ENCODE measurements at places on chromosomes 1 and 21.
A peak's percentile ranks its signal among the peaks of the same experiment; 100 is the strongest.

GRCh38 chr1:52574594-52574993 is 21.7 kb upstream of the TUT4 start:
- DNase-seq, result no peak

DNA sequence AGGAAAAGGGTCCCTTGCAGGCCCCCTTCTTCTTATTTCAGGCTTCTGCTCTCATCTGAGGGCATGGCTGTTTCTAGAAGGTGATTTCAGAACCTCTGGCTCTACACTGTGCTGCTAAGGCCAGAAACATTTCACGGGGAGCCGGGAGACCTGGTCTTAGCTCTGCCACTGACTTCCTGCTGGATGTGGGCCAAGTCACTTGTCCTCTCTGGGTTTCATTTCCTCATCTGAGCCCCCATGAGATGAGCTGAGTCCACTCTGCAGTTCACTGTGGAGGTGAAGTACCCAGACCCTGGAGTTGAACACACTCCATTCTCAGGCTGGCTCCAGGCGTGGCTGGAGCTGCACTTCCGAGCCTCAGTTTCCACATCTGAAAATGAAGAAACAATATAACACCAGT is 2.1 kb downstream of the PADI1 start:
- DNase-seq, result no peak

GRCh38 chr1:9115351-9116205 is 13.3 kb downstream of the GPR157 start:
- DNase-seq, result no peak

DNA sequence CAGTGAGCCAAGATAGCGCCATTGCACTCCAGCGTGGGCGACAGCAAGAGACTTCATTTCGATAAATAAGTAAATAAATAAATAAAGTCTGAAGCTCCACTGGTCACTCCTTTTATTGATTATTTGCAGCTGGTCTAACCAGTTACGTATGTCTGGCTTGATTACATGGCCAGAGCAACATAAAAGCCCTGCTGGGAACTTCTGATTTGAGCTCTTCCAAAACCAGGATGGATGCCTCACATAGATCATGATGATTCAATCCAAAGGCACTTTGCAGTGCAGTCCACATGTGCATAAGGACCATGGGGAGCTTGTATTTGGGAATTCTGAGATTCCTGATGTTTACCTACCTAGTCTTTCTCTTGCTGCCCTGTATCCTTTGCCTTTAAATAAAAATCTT is 24.0 kb downstream of the NSUN4 start:
- no peak for DNase-seq

- no peak for DNase-seq
Observed at GRCh38 chr21:30256100-30256499, 26.6 kb downstream of the KRTAP24-1 start.

- DNase-seq, result no peak
Observed at GRCh38 chr1:113818578-113818977, 6.3 kb upstream of the RSBN1 start.

- DNase-seq, result no peak
Observed at GRCh38 chr1:178093951-178094738, at the start of gene RASAL2. Gene RASAL2 (plus strand): TSS chr1:178094104. CDS start chr1:178094493, 389 bp downstream.

GRCh38 chr1:79323239-79324025 is 316.9 kb upstream of the ADGRL4 start:
- DNase-seq, result no peak

GRCh38 chr1:108154314-108154713 is 45.8 kb downstream of the SLC25A24 start:
- no peak for DNase-seq

DNA sequence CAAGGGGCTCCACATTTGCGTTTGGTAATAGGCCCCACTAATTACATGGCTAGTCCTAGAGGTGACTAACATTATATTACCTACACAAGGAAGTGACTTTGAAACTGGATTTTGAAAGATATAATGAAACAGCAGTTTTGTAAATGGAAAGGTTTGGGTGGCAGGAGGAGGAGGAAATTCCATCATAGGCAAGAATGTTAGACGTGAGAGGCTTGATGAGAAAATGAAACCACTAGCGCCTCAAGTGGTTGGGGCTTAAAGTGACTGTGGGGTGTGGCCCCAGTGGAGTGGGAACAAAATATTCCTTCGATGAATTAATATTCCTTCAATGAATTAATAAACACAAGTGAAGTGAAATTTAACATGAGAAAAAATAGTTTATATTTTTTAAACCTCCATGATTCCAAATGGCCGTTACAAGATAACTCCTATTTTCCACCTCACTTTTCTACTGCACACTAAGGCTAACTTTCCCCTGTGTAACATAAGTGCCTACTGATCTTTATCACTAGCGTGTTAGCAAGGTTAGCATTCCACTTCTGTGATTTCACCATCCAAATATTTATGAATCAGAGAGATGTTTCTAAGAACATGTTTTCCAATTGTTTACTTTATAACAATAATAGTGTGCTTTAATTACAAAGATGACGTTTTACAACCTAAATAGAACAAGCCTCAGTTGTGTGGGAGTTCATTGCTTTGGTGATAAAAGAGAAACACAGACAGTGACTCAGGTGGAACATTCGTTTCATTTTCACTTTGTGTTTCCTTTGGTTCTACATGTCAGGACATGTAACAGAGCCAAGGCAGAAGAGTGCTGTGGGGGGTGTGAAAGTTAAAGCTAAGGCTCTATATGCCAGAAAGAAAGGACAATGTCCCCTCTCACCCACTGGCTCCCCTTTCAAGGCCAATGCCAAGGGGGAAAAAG is 12.5 kb upstream of the ATF3 start:
- no peak for DNase-seq

DNA sequence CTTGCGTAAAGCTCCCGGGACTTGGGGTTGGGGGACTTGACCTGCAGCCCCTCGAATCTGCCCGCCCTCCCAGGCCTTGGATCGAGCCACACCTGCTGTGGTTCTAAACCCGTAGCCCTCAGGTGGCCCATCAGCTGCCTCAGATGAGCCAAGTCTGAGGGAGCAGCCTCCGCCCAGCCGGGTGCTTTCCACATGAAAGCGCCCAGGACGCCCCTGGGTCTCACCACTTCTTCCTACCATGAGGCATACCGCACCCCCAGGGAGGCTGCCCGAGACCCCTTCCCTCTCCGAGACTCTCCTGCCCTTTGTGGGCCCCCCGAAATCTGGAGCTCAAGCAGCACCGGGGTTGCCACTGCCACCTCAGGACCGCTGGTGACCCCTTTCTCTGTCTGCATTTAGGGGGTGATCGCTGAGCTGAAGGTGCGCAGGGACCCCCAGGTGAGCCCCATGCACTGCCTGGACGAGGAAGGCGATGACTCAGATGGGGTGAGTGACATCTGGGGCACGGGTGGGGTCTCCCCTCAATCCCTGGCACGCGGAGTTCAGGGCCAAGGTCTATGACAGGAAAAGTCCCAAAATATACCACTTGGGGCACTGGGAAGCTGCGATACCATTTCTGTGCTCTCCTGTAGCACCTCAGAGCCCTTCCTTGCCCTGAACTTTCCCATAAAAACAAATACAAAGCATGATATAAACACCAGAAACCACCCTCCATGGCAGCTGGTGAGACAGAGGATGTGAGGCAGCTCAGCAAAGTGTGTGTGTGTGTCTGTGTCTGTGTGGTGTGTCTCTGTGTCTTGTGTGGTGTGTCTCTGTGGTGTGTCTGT is 68.5 kb downstream of the SLC19A1 start:
- no peak for DNase-seq

- no peak for DNase-seq
Observed at GRCh38 chr1:202688401-202688800, 21.9 kb downstream of the SYT2 start.

DNA sequence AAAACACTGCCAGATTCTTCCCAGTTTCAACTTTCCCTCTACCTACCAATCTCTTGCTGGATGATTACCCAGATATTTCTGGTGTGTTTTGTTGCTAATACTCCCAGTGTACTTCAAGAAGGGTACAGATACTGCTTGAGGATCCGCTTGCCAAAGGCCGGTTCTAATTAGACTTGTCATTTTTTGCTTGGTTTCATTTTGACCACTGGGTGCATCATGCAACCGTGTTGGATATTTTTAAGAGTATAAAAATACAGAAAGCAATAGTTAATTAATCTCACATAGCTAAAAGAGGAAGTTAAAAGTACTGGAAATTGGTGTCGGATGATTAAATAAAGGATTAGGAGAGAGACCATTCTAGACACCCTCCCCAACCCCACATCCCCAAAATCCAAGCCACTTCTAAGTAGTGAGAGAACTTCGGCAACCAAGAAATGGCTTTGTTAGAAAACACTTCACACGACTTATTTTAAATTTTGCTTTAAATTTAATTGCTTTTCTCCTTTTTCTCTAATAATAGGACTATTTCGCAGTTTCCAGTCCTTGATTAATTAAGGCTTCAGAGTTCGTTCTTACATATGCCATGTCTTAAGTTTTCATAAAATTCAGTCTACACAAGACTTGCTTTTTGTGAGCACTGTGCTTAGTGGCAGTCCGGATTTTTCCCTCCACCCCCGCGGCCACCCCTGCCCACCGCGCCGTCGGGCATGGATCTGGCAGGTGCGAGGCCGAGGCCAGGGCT is 2.5 kb upstream of the CDKN2C start:
- DNase-seq, result no peak

DNA sequence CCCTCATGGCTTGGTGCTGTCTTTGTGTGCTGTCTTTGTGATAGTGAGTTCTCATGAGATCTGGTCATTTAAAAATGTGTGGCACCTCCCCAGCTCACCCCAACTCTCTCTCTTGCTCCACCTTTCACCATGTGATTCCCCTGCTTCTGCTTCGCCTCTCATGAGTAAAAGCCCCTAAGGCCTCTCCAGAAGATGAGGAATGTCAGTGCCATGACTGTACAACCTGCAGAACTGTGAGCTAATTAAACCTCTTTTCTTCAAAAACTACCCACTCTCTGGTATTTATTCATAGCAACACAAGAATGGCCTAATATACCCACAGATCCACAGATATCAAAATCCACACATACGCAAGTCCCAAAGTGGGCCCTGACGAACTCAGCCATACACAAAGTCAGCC is 88.9 kb upstream of the PPP2R5A start:
- DNase-seq, result no peak

GRCh38 chr1:87202922-87203655 is 125.6 kb upstream of the LMO4 start:
- no peak for DNase-seq

- DNase-seq, result no peak
Observed at GRCh38 chr1:182520736-182521135, 68.3 kb downstream of the RNASEL start.

GRCh38 chr21:42233067-42233961 is 14.4 kb downstream of the ABCG1 start:
- DNase-seq, result peak; percentile 73

DNA sequence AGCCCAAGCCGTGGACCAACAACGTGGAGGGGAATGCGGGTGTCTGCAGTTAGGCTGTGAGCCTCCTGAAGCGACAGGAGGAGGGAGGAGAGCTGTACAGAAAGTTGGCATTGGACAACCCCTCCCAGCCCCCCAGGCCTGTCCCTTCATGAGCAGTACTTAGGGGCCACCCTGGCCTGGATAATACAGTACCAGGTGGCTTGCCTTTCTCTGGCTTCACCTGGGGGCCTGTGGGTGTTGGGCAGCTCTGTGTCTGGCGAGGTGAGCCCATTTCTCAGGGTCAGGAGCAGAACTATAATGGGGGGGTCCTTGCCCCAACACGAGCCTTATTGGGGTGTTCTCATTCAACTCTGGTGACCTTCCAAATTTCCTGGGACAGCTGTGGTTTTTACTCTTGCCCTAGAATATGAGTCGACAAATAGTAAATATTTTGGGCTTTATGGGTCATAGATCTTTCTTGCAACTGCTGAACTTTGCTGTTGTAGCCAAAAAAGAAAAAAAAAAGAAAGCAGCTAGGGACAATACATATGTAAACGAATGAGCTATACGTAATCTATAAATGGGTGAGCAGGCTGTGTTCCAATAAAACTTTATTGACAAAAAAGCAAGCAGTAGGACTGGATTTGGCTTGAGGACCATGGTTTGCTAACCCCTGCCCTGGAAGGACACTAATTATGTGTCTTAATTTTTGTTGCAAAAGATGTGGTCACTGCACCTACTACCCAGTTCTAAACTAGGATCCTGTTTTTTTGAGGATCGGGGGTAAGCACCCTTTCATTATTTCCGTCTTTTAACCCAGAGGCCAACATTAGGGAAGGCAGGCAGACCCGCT is 11.4 kb downstream of the COQ8A start:
- no peak for DNase-seq

- no peak for DNase-seq
Observed at GRCh38 chr1:201310986-201311355, 27.7 kb downstream of the PKP1 start.

Measured in stimulated activated CD4-positive, alpha-beta T cell treated with anti-CD3 and anti-CD28 coated beads, Interleukin-15, amount 100 ng/mL, for 48 hours (primary cell).